ENCODE measurements at places on chromosomes 6 and 20.
A peak's percentile ranks its signal among the peaks of the same experiment; 100 is the strongest.

GRCh38 chr6:113004470-113005270 lies 657.5 kb downstream of the RFPL4B start:
- DNase-seq = no peak

- no peak for DNase-seq
Measured at GRCh38 chr6:31610968-31611367, 4.1 kb upstream of the AIF1 start.

DNA sequence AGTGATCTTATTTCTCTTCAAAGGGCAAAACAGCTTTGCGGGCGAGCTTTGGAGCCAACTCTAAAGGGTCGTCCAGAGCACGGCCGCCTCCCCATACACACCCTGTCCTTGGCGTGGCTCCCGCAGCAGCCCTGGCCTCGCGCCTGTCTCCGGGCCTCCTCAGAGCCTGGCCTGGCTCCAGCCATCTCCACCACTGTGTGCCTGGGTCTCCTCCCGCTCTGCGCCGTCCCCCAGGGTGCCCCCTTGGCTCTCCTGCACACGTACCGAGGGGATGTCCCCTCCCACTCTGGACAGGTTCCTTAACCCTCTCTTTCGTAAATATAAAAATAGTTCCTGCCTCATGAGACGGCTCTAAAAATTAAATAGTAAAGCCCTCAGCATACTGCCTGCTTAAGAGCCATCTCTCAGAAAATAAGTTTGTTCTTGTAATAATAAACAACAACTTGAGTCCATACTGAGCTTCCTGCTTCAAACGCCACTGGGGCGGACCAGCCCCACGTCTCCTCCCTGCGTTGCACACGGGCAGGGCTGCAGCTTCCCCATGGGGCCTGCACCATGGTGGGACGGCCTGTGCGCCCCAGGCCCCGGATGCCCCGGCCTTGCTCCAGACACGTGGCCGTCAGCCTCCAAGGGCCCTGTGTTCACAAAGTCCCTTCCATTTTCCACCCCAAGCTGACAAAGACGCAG lies 226.2 kb downstream of the TTLL2 start:
- no peak for DNase-seq

GRCh38 chr6:2943564-2943955 lies 27.8 kb downstream of the SERPINB6 start:
- no peak for DNase-seq

DNA sequence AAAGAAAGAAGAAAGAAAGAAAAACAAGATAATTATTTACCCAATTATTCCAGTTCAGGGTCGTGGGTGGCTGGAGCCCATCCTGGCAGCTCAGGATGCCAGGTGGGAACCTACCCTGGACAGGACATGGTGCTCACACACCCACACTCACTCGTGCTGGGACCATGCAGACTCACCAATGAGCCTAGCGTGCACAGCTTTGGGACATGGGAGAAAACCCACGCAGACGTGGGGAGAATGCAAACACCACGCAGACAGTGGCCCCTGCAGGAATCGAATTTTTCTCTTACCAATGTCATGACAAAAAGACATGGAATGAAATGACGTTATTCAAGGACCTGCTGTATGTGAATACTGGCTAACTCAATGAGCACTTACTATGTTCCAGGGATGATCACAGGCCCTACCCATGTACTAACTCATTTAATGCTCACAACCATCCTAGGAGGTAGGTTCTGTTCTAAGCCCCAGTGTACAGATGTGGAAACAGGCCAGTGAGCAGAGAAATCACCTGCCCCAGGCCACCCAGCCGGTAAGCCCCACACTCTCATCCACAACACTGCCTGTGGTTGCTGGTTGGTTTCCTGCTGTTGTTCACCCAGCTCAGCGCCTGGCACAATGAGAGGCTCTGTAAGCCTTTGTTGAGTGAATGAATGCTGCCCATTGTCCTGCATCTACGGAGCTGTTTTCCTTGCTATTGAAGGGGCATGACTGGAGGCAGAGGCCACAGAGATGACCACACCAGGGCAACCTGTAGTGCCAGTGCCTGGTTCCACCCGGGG lies 6.8 kb upstream of the PI16 start:
- no peak for DNase-seq

DNA sequence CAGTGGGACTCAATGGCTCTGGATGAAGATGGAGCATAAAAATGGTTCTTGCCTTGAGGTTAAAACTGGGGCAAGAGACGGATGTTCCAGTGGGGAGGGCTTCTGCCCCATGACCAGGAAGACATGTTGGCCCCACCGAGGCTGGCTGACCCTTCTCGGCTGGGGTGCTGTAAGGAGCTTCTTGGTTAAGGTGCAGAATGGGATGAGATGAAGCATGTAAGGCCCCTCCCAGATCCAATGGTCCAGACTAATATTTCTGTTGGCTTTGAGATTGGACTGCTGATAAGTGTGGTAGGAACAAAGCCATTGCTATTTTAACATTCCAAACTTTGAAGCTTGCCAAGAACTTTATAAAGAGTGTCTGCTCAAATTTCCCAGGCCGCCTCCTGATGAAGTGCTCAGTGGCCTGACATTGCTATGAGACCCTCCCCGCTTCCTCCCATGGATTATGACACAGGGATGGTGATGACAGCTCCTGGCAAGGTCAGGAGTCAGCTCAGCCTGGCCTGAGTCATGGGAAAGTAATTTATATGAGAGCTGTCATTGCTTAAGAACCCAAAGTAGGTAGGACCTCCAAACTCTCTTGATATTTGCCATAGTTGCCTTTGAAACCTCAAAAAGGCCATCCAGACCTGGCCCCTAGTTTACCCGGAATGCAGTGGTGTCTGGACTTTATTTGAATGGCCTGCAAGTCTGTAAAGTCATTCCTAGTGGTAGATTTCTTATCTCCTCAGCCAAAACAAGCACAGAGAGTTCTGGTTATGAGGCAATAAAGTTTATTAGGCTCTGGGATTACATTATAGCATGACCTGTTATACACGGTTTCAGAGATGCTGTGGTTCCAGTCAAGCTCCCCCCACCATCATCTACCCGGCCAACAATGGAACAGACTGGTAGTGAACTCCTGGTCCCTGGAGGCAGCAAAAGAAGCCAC lies 55.2 kb downstream of the TGM2 start:
- DNase-seq = peak; percentile 27

Measured in HEK293T (cell line).